Tongue (tissue), 3 donors: ENCODE measurements at places on chromosomes 4 and X. TPM values are rescaled to one million over a fixed set of nuclear protein-coding genes. Genes with fewer than 3 reads are reported as not detected.

- DNase-seq: peak; percentile 14
Measured at GRCh38 chr4:185305979-185306442, 89.7 kb downstream of the LRP2BP start.

DNA sequence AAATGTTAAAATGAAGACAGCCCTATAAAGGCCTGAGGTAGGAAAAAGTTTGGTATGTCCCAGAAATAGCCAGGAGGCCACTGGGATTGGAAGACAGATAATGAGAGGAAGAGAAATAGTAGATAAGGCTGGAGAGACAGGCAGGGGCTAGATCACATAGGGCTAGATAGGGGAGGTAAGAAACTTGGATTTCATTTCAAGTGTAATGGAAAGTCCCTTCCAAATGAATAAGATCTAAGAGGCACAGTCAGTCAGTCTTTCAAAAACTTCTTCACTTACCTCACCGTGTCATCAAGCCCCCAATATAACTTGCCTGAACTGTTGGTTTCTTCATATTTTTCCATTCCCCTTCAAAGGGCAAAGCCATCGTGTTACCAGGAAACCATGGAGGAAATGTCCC is 121.8 kb downstream of the SPCS3 start:
- DNase-seq: no peak

DNA sequence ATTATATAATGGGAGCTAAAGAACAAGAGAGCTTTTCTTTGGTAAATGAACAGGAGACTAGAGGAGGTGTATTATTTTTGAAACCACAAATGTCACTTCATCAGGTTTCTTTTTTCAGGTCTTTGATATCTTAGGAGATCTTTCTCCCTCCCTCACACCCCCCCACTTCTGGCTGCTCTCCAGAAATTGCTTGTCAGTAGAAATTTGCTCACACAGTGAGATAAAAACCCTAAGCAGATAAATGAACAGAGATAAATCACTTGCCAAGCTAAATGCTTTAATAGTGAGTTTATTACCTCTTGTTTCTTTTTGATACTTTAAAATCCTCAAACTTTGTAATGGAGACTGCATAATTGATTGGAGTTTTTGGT is 421.2 kb upstream of the TENM3 start:
- peak; percentile 15 for DNase-seq

- no peak for DNase-seq
Measured at GRCh38 chr4:38378478-38378877, 285.5 kb upstream of the KLF3 start.

DNA sequence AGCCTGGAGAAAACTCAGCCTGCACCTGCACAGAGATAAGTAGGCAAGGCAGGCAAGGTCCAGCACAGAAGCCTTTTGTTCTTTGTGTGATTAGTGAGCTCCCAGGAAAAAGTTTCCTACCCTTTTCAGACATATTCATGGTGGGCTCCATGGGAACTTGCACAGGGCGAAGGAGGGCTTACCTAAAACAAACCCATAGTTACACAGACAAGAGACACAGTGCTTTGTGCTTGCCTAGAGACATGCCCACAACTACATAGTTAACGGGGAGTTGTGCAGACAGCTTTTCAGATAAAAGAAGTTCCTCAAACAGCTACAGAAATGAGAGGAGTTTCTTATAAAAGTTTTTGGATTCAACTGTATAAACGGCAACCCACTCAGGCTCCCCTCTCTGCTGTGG is 180.5 kb downstream of the GLUD2 start:
- no peak for DNase-seq

DNA sequence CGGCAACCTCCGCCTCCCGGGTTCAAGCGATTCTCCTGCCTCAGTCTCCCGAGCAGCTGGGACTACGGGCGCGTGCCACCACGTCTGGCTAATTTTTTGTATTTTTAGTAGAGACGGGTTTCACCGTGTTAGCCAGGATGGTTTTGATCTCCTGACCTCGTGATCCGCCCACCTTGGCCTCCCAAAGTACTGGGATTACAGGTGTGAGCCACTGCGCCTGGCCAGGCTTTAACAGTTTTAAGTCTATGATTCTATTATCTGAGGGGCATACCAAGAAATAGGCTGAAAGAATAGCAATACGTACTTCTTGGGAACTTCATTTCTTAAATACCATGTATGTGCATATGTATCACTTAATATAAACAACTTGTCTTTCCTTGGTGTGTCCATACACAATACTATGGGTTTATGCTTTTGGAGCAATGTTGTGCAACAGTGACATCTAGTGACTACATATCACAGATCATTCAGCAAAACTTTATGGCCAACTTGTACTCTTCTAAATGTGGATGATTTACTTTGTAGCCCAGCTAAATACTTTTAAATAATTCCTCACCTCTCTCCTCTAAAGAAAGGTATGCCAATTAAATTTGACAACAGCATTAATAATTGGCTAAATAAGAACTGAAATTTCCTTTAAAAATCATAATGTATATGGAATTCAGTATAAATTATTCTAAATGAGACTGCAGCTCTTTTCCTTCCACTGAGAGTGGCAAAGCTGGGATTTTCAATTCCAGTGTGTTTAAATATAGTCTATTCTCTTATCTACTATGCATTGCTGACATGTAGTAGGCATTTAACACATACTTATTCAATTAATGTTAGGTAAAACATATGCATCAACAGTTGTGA is 10.4 kb downstream of the SLC9B1 start:
- peak; percentile 87 for DNase-seq

Gene DNAAF6
- not detected for total RNA-seq

Gene NUDT9
- 23.3 TPM for total RNA-seq

Gene DCLK2
- 17.7 TPM for total RNA-seq
